T follicular helper cell (primary cell): ENCODE measurements at places on chromosomes 11 and 22.

- no peak for DNase-seq
Measured at GRCh38 chr22:29079218-29079901, 6.5 kb downstream of the KREMEN1 start.

DNA sequence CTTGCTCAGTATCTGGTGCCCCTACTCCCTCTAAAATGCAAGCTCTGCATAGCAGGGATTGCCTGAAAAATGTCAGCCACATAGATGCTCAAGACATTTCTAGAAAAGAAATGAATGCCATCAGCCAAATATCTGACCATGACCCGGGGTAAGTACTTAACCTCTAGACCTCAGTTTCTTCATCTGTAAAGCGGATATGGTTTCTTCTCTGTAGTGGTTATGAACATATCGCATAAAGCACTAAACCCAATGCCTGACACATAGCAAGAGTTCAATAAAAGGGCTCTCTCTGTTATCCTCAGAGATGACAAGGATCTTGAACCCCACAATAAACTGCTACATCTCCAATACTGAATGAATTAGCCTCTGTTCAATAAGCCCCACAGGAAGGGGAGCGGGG lies 122.6 kb downstream of the ABTB2 start:
- DNase-seq: no peak

DNA sequence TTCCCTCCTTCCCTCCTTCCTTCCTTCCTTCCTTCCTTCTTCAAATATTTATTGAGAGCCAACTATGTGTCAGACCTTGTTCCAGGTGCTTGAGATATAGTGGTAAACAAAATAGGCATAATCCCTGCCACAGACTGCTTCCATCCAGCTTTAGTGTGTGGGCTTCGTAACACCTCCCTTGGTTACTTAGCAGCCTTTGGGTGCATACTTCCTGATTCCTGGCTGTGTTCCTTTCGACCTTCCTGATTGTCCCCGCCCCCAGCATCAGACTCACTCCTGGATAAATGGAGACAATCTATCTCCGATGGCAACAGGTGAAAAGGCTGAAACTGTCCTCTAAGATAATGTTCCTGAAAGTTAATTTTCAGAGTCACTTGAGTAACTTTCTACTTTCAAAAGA lies 13.5 kb downstream of the CCDC81 start:
- DNase-seq: no peak

DNA sequence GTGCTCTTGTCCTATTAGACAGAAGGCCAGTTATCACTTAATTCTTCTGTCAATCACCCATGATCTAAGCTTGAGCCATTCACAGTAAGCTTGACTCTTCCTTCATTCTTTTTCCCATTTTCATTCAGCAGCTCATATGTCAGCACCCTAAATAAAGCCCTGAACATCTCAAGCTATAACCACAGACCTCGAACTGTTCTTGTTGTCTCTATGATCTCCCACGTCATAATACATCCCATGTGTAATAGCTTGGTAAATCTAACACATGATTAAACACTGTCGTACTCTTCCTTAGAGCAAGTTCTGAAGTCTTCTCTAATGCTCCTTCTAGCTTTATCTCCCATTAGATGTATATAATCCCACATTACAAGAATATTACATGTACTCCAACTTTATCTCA lies 14.4 kb downstream of the MUC15 start:
- DNase-seq: no peak

DNA sequence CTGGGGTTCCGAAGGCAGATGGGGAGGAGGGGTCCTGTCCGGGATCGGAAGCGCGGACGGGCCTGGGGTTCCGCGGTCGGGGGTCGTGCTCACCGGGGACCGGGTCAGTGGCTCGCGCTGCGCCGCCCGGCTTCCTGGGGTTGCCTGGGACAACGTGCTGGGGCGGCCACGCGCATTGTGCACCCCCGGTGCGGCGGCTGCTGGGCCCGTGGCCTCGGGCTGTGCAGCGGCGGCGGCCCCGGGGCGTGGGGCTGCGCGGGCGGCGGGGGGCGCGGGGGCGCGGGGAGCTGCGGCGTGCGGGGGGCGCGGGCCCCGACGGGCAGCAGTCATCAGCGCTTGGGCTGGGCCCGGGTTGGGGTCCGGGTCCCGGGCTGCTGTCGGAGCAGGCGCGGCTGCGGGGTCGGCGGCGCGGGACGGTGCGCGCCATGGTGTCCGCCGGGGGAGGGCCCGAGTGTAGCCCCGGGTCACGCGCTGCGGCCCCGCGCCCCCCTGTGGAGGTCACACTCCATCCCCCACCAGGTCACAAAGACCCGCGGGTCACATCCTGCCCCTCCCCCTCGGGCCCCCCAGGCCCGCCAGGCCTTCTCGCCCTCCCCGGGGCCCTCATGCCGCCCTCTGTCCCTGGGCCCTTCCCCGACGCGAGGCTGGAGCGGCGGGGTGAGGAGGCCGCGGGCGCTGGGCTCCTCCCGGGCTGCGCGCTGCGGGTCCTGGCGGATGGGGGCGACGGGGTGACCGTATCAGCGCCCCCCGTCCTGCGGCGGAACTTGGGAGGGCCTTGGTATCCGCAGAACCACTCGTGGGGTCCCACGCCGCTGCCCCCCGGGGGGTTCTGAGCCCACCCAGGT lies at the start of gene TTLL8:
TSS of gene TTLL8 (minus strand) at position 238 of the 845 bp plus-strand sequence.
- no peak for DNase-seq

DNA sequence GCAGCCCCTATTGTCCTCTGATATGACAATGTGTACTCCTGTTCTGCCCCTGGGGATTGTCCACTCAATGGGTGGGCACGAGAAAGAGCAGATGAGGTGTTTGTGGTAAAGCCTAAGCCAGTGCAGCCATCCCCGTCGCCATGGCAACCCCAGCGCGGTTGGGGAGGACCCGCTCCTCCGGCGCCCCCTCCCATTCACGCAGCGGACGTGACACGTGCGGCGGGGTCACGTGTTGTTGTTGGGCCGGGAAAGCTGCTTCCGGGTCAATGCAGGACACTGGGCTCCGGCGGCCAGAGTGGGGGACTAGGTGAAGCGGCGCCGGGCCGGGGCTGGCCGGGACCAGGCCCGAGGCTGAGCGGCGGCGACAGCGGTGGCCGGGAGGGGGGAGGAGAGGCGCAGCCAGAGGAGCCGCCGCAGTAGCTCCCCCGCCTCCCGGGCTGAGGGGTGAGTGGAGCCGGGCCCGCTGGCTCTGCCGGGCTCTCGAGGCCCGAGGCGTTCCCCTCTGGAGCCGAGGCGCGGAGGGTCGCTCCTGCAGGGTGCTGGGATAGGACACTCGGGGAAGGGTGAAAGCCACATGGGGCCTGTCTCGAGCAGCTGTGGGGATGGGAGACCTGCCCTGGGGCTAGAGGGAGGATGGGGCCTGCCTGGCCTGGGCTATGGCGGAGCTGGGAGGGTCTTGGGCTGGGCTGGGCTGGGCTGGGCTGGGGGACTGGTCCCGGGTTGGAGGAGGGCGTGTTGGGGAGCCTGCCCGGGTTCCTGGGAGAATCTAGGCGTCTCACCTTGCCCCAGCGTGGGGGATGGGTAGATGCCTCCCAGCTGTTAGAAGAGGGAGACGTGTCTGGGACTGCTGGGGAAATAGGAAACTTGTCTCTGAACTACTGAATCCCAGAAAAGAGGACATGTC lies at the start of gene TBCEL:
TSS of gene TBCEL (plus strand) at position 255 of the 904 bp plus-strand sequence. CDS start 21,589 bp downstream, outside the sequence.
- peak; percentile 71 for DNase-seq

GRCh38 chr22:49799431-49800075 lies 28.1 kb downstream of the BRD1 start:
- DNase-seq: no peak

DNA sequence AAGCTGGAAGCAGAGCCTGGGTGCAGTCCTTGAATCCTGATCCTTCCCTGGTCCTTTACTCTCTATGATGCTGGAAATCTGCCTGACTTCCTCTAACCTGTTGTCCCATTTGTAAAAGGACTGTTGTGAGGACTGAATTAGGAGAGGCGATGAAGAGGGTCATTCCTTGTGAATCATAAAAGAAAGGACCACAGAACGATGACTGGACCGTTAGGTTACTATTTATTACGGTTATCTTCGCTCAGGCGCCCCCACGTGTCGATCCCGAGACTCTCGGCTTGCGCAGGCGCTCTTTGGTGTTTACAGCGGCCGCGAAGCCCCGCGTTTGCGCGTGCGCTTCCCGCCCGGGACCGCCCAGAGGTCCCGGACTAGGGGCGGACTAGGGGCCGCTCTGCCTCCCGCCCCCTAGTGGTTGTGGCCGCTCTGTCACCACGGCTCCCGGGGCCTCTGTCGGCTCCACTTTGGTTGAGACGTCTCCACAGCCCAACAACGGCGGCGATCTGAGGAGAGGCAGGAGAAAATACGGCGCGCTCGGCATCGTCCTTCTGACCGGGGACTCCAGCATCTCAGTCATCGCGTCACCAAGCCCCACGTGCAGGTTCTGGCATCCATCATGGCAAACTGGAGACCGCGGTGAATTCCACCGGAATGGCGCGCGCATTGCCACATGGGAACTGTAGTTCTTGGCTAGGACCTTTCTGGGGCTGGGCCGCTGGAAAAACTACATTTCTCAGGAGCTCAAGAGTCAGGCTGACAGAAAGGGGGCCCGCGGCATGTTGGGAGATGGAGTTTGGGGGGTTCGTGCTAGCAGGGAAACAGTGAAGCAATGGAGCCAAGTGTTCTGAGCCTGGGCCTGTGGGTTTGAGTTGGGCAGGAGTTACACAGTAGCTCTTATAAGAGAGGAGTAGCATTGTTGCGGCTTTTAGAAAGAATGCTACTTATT lies at the start of gene STARD10:
TSS of gene STARD10 (minus strand) at position 623 of the 943 bp plus-strand sequence. CDS start 12,866 bp downstream, outside the sequence.
- DNase-seq: peak; percentile 89
